ENCODE measurements at places on chromosomes 5 and 9.

DNA sequence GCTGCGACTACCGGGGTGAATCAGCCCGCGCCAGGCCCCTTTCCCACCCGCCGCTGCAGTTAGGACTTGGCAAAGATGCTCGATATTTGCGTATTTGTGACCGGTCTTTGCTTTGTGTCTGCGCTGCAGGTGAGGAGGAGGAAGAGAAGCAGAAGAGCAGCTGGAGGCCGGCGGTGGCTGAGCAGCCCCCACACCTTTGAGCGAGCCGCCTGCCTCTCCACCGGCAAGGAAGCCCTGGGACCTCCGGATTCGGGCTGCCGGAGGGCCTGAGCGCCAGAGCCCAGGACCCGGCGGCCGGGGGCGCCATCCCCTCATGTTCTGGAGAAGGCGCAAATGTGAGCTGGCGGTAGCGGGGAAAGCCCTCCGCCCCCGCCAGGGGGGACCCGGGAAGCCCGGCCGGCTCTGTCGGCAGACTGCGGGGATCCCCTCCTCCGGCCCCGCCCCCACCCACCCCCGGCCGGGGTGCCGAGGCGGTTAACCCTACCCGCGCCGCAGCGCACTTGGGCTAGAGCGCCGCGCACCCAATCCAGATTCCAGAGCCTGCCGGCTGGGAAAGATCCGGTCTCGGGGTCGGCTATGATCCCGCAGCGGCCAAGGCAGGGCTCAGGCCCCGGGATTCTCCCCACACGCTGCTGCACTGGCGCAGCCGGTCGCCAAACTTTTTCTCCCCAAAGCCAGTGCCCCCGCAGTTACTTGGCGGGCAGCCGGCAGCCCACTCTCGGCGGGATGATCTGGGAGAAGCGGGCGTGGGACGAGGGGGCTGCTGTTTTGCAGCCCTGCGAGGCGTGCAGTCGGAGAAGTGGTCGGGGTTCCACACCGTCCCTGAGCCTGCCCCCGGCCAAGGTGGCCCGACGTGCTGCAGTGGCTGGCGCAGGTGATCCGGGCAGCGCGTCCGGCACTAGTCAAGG, 800 bp upstream of the KCNN2 start:
- no peak for DNase-seq

DNA sequence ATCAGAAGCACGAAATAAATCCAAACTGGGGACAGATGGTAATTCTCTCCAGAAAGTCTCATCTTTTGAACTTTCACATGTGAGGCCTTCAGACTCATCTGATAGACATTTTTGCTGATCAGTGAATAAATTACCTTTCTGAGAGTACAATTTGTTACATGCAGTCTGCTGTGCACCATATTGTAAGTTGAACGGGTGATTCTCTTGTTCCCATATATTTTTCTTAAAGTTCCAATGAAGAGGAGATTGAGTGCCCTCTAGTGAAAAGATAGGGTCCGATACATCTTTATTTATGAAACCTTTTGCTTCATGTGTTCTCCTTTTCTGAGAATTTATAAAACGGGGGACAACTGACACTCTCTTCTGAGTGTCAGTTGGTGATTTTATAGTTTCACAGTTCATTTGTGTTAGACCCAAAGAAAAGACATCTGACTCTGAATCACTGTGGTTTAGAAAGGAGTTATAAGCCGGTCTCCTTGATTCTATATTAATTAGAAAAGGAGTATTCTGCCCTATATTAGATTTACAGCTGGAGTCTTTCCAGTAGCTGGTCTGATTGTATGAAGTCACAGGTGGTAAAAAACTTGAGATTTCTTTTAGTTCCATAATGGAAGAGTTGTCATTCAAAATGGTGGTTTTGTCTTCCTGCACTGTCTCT, 30.4 kb downstream of the GNG10 start:
- DNase-seq, result peak; percentile 15

DNA sequence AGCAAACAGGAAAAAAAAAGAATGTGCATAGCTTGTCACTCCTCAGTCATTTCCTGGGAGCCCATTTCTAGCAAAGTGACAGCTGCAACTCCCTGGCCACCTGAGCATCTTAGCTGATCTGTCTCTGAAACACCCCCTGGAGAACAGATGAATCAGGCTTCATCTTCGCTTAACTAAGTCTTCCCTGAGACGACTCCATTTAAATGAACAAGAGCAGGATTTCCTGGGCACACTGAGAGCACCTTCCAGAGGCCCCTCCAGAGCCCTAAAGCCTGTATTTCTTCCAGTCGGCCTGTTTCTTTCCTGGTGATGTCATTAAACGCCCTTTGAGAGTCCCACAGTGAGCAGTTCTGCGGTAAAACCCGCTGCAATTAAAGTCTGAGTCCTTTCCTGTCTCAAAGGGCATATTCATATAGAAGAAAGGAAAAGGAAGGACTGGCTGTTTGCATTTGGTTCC, 13.9 kb downstream of the TGFBI start:
- no peak for DNase-seq

GRCh38 chr5:135916638-135917263, 21.1 kb upstream of the IL9 start:
- DNase-seq, result no peak

All from AG09319 (cell line).